ENCODE measurements at places on chromosomes 6 and 20. TPM values are rescaled to one million over a fixed set of nuclear protein-coding genes. Genes with fewer than 3 reads are reported as not detected.

- DNase-seq = peak; percentile 25
Measured at GRCh38 chr6:152897807-152898399, 84.9 kb downstream of the FBXO5 start.

GRCh38 chr20:61668065-61668650 lies 397.5 kb downstream of the TAF4 start:
- DNase-seq = no peak

Gene HLA-DQA2
- polyA plus RNA-seq = 66.7 TPM

GRCh38 chr6:16637635-16638034 lies 123.6 kb downstream of the ATXN1 start:
- no peak for DNase-seq

DNA sequence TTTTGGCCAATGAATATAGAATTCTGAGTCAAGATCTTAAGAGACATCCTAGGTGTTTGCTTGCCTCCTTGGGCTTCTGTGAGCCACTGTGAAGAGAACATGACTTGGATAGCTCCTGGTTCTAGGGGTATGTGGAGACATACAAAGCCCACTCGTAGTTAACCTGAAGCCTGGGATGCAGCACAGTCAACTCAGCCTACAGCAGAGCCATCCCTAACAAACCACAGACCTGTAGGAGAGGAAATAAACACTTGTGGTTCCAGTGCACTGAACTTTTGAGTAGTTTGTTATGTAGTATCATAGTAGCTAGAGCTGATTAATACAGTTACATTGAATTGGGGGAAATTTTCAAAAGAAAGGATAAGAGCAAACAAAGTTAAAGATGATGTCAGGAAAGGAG lies 474.4 kb upstream of the HSF2 start:
- no peak for DNase-seq

Gene OR14J1
- polyA plus RNA-seq = not detected

GRCh38 chr6:81565071-81565470 lies 187.4 kb downstream of the TENT5A start:
- DNase-seq = no peak

- no peak for DNase-seq
Measured at GRCh38 chr6:20292905-20293304, 80.6 kb upstream of the MBOAT1 start.

Data from naive B cell (primary cell).